Hematopoietic multipotent progenitor cell treated with erythropoietin and hydrocortisone succinate and interleukin-3 and kit ligand, for 17 days (in vitro differentiated cells): ENCODE measurements at places on chromosomes 3 and 15.

DNA sequence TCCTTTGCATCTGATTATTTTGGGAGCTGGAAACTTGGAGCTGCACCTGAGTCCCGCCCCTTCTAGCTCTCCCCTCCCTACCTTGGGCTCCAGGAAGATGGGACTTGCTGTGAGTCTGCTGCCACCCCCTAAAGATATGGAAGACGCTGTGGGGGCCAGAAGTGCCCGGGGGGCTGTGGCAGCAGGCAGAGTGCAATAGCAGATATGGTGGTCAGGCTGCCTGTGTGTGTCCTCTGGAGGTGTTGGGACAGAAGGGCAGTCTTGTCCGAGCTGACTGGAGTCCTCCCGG lies 485 bp downstream of the PAK6 start:
- no peak for DNase-seq

DNA sequence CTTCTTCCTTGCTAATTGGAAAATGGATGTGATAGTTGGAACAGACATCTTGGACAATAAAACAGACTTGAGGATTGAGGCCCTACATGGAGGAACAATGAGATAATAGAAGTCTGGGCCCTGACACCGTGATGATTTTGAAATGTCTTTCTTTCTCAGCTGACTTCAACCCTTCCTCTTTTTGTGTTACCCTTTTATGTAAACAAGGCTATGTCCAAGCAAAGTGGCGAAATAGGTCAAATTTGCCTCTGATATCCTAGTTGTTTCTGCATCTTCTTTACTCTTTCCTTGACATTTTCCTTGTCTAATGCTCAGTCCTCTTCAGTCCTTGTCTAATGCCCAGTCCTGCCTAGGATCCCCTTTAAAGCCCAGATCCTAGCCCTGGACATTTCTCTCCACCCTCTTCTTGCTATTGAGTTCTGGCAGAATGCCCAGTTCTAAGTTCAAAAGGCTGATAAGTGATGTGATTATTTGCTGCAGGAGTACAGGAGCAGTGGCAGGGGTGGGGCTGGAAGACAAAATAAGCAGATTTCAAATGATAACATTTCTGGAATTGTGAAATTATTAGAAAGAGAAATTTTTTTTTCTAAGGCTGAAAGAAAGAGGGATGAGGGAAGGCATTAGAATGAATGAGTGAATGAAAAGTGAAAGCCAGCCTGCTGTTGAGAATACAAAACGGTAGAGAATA lies 6.5 kb upstream of the VPS8 start:
- no peak for DNase-seq

- DNase-seq = no peak
These were observed 3.3 kb downstream of the COX17 start for GRCh38 chr3:119673875-119674274.

DNA sequence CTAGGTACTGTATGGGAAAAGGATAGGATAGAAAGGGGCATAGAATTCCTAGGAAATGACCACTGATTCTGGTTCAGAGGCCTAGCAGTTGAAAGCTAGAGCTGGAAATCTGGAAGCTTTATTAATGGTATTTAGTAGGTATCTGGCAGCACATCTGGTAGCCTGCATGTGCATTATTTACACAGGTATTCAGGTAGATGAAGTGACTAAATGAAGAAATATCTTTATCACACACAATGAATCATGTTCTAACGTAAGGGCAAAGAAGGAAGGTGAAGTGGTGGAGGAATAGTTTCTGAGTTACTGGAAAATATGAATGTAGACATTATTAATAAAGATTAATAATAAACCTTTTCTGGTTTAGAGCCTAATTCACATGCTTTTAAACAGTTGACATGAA lies 119.9 kb downstream of the MBNL1 start:
- no peak for DNase-seq

- no peak for DNase-seq
These were observed 120.4 kb downstream of the CHL1 start for GRCh38 chr3:317012-317411.

DNA sequence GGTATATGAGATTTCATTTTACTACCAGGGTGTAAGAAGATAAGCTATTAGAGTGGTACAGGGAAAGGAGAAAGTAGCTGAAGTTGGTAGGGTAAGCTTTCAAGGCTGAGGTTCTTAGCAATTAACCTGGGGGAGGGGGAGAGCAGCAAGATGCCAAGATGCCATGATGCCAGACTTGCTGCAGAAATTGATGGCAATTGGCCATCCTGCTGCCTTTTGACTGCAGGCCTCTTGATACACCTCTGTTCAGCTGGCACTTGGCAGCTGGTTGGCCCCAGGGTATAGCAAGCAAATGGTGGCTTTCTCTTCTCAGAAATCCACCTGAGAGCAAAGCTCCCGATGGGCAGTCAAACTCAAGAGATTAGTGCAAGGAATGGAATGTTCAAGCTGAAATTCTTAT lies 21.4 kb upstream of the DPH6 start:
- DNase-seq = no peak

- DNase-seq = no peak
These were observed 174.2 kb downstream of the GABRB3 start for GRCh38 chr15:26598704-26599103.

DNA sequence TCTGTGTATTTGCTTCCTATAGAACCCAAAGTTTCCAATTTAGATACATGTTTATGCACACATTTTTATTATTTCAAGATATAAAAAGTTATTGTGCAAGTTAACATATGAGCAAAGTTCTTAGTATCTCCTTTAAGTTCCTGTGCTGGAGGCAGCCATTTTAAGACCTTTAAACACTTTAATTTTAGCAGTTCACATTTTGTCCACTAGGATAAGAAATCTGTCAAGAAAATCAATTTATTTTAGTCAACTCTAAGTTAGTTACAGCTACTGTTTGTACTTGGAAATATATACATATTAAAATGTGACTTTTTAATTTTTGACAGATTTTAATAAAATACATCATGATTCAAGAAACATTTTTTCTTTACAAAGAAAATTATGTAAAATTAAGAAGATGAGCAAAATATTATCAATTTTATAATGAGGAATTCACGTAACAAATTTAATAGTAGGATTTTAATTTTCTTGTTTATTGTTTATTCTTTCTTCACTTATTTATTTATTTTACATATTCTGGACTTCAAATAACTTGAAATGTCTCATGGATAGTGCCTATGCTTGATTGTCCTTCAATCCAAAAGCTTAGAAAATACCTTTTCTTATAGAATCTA lies 402.6 kb upstream of the GBE1 start:
- no peak for DNase-seq

DNA sequence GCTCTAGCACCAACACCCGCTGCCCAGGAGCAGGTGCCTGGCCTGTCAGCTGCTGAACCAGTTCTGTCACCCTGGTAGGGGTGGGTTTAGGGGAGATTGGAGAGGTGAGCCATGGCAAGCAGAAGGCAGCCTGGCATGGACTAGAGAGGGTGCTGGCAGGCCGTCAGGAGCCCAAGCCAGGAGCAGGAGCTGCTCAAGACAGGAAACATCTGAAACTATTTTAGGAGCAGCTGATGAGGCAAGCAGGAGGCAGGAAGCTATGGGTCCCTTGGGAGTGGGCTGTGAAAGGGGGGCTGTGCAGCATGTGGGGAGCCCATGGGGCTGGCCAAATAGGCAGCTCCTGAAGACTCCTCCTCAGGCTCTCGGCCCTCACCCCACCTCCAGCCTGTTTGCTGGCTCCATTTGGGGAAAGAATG lies 2.3 kb downstream of the INKA1 start:
- DNase-seq = no peak

GRCh38 chr3:41508063-41508696 lies 308.9 kb downstream of the CTNNB1 start:
- no peak for DNase-seq

DNA sequence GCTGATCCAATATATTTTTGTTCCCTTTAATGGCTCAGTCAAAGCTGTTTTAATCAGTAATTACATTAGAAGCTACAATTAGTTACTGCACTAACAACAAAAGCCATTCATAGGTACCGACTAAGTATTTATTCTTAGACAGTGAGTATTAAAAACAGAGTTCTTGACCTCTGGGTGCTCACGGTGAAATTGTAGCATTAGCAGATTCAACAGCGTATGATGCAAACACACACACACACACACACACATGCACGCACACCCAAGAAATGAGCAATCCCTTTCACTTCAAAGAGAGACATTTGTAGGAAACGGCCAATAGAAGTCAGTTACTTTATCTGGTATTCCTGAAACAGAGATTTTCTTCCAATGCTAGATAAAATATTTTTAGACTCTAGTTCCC lies 27.0 kb upstream of the MITF start:
- no peak for DNase-seq

DNA sequence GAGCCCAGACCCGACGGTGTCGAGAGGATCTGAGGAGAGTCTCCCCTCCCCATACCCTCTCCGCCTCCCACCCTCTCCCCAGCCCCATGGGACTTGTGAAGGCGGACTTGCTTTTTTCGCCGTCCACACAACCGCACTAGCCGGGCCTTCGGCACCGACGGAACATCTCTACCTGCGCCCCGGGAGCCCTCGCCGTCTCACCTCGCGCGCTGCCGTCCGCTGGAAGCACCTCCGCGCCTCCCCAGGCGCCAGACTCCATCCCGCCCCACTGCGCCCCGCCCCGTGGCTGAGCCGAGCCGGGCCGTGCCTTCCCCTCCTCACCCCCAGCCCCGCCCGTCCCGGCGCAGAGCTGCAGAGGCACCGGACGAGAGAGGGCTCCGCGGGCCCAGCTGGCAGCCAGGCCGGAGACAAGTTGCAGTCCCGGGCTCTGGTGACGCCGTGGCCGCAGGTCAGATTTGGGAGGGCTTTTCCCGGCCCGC lies at the start of the genes DUOX1 and DUOXA1:
TSS of gene DUOX1 (plus strand) at position 344 of the 479 bp plus-strand sequence. CDS start 1,973 bp downstream, outside the sequence.
TSS of gene DUOXA1 (minus strand) at position 229 of the 479 bp plus-strand sequence. CDS start 6,865 bp downstream, outside the sequence.
- no peak for DNase-seq

- DNase-seq = no peak
These were observed 1.4 kb downstream of the DNAJA4 start for GRCh38 chr15:78265752-78266224.

DNA sequence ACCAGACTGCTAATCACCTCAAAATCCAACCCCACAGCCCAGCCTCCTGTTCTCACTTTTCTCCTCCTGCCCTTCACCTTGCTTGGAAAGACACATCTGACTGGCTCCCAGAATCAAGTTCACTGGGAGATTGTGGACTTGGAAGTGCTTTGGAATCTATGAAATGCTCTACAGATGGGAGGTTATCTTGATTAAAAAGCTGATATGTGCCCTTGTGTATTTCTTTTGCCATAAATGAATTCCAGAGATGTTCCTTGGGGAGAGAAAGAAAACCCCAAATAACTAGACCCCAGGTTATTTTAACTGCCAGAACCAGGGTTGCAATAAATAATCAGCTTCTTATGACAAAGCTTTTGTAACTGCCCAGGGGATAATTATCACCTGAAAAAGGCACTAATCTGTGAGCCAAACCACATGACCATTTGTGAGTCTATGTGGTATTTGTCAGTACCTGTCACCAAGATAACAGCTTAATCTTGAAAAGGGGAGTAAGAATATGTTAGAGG lies 21.7 kb upstream of the ARHGEF3 start:
- DNase-seq = no peak

DNA sequence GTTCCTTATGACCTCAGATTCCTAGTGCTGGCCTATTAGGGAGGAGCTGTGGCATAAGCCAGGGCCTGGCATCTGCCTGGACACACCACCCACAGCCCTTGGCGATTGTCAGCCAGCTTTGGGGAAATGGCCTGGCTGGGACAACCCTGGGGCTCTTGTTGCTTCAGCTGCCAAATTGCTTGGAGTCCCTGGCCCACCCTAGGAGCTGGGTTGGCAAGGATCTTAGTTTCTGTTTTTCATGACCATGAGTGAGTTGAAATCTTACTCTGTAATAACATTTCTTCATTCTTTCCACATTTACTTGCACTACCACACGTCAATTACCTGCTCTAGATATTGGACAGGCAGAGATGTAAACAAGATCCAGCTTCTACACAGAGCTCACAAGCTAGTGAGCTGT lies 1.9 kb upstream of the MYZAP start:
- no peak for DNase-seq

DNA sequence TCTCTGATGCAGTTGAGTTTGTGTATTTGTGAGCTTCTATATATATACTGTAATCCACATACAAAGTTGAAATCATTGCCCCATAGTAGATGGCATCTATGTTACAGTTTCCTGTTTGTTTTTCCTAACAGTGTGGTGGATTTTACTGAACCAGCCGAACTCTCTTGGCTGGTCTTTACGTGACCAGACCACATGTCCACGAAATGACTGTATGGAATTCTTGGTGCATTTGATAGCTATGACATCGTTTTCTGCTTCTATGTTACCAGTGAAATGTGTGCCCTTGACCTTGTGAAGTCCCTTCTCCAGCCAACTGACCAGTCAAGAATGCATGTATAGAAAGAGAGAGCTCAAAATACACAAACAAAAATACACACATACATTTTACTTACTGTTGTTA lies 1.8 kb downstream of the KCNMB2 start:
- DNase-seq = no peak

- DNase-seq = no peak
These were observed 55.7 kb upstream of the ACP3 start for GRCh38 chr3:132261506-132261905.

- DNase-seq = no peak
These were observed 7.1 kb downstream of the SATB1 start for GRCh38 chr3:18417904-18418572.

- DNase-seq = peak; percentile 57
These were observed 106.6 kb upstream of the TMC3 start for GRCh38 chr15:81480645-81481053.

DNA sequence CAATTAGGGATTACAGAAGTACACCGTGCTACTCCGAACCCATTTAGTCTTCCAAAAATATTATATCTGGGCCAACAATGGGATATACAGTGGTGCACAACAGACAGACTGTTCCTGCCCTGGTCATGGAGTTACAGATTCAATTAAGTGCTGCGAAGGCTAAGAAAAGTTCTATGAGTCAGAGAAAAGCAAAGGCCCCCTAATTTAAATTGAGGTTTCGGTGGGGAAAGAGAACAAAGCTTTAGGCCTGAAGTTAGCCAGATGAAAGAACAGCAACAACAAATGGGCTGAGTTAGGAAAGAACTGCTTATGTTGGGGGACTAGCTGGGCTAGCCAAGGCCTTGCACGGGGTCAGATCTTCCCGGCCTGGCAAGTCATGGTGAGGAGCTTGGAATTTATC lies 131.8 kb downstream of the MDFIC2 start:
- no peak for DNase-seq

- no peak for DNase-seq
These were observed 1248.9 kb upstream of the EPHA6 start for GRCh38 chr3:95565502-95565901.

DNA sequence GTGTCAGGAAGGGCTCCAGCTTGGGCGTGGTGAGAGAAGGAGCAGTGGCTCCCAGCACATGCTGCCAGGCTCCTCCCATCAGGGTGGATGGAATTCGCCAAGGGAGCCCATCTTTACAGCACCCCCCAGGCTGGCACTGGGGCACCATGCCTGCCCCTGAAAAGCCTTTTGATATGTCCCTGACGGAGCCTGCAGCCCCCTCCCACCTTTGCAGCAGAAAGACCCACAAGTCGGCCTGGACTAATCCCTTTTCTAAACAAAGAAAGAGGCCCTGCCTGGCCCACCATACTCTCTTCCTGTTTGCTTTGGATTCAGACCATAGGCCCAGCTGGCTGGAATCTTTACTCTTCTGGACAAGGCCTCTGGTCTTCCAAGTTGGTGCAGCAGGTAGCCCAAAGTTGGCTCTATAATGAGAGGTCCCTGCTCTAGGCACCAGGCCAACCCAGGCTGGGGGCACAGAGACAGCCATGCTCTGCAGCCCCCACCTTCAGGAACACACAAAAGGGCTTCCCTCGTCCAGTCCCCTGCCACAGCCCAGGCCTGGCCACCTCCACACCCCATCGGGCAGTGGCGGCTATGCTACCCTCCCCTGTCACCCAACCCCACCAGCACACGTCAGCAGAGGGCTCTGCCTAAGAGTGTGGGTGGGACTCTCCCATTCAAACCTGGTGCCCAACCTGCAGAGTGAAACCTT lies 5.4 kb downstream of the ANPEP start:
- DNase-seq = no peak
